ENCODE measurements at places on chromosomes 12 and 14. TPM values are rescaled to one million over a fixed set of nuclear protein-coding genes. Genes with fewer than 3 reads are reported as not detected.

CBLN3 gene
- 0.13 TPM for total RNA-seq

RIPK3 gene
- total RNA-seq: 1.8 TPM

RDH16 gene
- under 0.01 TPM for total RNA-seq

TAS2R42 gene
- not detected for total RNA-seq

TEAD4 gene
- total RNA-seq: 20.8 TPM

ADCY4 gene
- 51.2 TPM for total RNA-seq

INSM2 gene
- not detected for total RNA-seq
